Activated T-cell treated with anti-CD3 and anti-CD28 coated beads for 24 hours (primary cell): ENCODE measurements at places on chromosomes 16 and 17.

- DNase-seq = no peak
Measured at GRCh38 chr17:8985054-8985701, 19.7 kb upstream of the PIK3R5 start.

GRCh38 chr17:8354236-8354635, 14.6 kb downstream of the ODF4 start:
- no peak for DNase-seq

DNA sequence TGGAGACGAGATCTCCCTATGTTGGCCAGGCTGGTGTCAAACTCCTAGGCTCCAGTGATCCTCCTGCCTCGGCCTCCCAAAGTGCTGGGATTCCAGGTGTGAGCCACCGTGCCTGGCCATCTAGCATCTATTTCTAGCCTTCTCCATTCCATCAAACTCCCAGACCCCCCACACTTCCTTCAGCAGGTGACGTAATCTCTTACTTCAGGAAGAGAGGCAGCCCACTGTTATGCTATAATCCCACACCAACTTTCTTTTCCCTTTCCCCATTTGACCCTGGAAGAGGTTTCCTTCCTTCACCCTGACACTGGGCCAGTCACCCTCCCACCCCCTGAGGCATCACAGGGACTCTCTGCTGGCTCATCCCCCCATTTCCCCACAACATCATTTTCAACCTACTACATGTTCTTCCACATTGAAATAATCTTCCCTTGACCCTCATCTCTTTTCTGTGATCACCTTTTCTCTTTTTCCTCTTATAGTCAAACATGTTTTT, 7.6 kb downstream of the ITGA2B start:
- no peak for DNase-seq

DNA sequence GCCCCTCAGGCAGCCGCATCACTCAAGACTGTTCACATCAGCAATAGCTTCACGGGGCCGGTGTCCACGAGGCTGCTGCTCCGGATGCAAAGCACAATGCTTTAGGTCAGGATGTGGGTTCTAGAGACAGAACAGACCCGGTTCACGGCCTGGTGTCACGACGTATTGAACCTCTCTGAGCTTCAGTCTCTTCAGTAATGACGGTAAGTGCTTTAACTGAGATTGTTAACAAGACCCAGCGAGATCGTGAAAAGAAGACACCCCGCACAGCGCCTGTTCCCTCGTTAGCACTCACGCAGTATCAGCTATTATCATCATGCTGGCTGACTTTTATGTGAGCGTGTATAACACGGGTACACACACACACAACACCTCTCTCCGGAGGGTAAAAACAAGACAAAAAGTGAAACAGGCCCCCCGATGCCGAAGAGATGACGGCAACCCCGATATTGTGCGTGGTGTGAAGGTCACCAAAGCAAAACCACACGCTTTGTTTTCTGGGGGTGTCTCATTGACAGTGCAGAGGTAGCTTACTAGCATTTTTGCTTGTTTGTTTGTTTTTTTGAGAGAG, 21.4 kb upstream of the ABR start:
- no peak for DNase-seq

GRCh38 chr17:39671651-39672521, 3.6 kb downstream of the PNMT start:
- DNase-seq = no peak

GRCh38 chr16:73149334-73149733, 101.4 kb upstream of the ZFHX3 start:
- DNase-seq = no peak

- DNase-seq = no peak
Measured at GRCh38 chr16:8720080-8720966, 45.9 kb downstream of the ABAT start.

- no peak for DNase-seq
Measured at GRCh38 chr17:50954641-50955121, 88.5 kb upstream of the TOB1 start.

GRCh38 chr16:62298600-62298999, 262.4 kb upstream of the CDH8 start:
- no peak for DNase-seq
